HuH-7 (cell line): ENCODE measurements at places on chromosomes 4 and X.

- DNase-seq = no peak
Measured at GRCh38 chrX:70257423-70258288, 2.3 kb downstream of the P2RY4 start.

- DNase-seq = no peak
Measured at GRCh38 chr4:5259471-5259870, 208.2 kb downstream of the STK32B start.

DNA sequence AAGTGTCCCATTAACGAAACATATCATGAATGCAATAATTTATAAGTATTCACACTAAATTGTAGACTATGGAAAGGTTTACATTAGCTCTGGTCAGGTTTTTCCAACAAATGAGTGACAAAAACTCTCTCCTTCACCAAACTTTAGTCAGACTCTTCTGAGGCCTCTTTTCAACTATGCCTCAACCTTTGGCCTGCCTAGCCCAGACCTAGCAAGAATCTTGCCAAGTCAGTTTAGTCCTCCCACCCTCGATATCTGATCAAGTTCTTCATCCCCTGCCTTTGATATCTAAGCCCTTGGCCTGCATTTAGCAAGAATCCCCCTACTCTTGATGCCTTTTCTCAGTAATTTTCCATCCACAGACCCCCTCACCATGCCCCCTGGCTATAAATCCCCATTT is 37.9 kb downstream of the CCDC158 start:
- DNase-seq = no peak

DNA sequence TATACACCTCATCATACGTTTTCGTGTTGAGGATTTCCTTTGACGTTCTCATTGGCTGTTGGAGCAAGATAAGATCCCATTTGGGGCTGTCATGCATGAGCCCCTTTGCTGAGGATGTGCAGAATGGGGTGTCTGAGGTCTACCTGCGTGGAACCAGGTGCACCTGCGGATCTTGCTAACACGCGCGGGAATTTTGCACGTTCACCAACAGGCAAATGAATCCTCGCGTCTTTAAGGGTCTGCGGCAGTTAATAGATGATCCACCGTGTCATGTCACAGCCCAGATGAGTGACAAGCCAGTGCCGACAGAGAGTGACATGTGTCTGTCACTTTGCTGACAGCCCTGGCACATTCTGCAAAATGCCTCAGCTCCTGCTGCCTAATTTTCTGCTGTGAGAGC is 56.3 kb upstream of the SHOX start:
- no peak for DNase-seq

DNA sequence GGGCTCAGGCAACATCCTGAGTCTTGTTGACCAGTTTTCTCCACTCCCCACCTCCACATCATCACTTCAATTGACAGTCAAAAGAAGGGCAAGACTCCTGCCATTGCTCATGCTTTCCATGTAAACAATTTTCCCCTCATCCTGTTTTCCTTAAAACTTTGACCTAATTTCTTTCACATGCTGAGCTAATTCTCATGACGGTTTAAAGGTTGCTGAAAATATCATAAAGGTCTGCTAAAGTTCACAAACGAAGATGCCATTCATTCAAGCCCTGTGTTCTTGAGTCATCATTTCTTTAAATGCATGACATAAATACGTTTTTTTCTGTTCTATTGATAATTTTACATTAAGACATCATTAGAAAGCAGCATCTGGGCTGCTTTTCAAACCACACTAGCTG is 353.9 kb downstream of the NKX6-1 start:
- DNase-seq = no peak

DNA sequence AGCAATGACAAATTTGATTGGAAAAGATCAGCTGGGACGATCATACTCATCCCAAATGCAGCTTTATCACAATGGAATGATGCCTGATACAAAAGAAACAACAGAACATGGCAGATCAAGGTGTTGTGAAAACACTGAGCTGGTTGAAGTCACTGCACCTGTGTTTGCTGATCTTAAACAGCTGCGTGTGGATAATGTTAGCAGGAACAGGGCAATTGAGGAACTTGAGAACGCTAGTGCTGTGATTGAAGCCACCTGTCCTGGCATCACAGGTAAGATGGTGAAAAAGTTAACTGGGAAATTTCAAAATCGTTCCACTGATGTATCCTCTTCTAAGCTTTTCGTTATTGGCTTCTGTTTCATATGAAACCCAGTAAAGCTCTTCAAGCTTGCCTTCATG is 27.4 kb upstream of the SOD3 start:
- no peak for DNase-seq

- DNase-seq = no peak
Measured at GRCh38 chr4:164815711-164816110, 61.3 kb upstream of the APELA start.

GRCh38 chr4:172982151-172982590 is 186.4 kb upstream of the GALNT7 start:
- DNase-seq = no peak

- DNase-seq = no peak
Measured at GRCh38 chr4:15868111-15868510, 70.4 kb downstream of the FGFBP1 start.

GRCh38 chrX:55120761-55121358 is 32.0 kb downstream of the PAGE2 start:
- DNase-seq = no peak

DNA sequence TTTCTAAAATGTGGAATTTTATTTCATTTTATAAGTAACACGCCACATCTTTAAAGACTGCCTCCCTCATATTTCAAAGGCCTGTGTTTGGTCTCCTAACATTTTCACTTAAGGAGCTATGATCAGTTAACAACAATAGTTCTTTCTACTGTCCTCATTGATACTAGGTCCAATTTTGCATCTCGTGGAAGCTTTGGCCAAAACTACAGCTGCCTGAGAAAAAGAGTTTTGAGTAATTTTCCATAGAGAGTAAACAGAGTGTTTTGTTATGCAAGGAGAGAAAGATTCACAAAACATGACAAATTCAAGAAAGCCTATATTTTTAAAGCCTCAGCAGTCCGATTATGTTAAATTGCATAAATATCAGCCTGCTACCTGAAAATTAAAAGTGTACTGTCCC is 11.4 kb upstream of the PCDH18 start:
- DNase-seq = no peak

GRCh38 chrX:40449396-40449795 is 131.4 kb upstream of the ATP6AP2 start:
- DNase-seq = no peak

DNA sequence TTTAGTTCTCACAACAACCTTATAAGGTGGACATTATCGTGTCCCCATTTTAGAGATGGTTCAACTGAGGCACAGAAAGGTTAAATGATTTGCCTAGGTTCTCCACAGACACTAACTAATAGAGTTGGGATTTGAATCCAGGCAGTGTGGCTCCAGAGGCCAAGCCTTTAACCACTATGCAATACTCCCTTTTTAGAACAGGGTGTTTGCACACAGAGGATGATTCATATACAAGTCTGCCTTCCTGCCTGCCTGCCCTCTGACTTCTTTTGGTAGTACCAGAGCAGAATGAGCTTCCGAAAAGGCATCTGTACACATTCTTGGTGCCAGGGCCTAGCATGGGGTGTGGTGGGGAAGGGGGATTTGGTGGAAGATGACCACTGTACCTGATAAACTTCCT is 150.8 kb upstream of the ARHGEF9 start:
- no peak for DNase-seq

- DNase-seq = no peak
Measured at GRCh38 chr4:1403177-1403583, 3.1 kb downstream of the NKX1-1 start.

DNA sequence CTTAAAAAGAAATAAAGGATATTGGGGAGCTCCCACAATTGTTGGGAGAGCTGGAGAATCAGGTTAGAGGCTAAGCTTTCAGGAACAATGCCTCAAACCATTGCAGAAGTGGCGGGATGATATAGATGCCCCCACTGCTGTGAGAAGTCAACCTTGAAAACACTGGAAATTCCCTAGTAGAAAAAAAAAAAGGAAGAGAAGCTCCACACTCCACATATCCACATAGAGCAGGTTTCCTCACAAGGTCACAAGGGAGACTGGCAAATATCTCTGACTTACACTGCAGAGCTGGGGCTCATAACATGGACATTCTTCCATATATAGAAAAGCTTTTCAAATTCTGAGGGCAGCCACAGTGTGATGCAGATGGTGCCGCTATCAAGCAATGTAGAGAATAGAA is 22.7 kb upstream of the OGT start:
- no peak for DNase-seq

DNA sequence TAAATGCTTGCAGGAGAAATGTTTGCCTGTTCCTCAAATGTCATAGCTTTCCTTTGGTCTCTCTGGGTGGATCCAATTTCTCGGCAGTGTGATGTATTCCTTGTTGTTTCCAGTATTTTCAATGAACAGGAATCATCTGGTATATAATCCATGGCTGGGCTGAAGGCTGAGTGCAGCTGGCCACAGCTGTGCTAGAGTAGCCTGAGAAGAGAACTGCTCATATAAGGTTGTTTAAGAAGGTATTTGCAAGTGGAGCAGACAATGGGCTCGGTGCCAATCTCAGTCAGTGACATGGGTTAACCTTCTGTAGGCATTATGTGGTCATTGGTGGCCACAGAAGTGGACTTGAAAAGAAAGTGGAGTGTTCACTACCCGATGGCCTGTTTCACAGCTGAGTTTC is 390.3 kb downstream of the SPRY1 start:
- no peak for DNase-seq

DNA sequence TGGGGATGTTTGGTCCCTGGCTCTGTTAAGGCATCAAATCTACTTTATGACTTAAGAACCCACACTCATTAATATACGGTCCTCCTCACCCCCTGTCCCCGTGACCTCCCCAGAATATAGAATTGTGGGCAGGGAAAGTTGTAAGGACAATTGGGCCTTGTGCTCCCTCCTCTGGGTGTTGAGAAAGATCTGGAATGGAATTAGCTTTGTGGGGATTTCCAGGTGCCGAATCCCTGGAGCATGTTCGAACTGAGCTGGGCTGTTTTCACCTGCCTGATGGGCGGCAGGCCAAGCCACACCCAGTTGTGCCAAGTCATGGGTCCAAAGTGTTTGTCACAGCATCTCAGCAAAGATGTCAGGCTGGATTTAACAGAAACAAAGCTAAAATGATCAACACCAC is 349.3 kb upstream of the KLF3 start:
- no peak for DNase-seq

DNA sequence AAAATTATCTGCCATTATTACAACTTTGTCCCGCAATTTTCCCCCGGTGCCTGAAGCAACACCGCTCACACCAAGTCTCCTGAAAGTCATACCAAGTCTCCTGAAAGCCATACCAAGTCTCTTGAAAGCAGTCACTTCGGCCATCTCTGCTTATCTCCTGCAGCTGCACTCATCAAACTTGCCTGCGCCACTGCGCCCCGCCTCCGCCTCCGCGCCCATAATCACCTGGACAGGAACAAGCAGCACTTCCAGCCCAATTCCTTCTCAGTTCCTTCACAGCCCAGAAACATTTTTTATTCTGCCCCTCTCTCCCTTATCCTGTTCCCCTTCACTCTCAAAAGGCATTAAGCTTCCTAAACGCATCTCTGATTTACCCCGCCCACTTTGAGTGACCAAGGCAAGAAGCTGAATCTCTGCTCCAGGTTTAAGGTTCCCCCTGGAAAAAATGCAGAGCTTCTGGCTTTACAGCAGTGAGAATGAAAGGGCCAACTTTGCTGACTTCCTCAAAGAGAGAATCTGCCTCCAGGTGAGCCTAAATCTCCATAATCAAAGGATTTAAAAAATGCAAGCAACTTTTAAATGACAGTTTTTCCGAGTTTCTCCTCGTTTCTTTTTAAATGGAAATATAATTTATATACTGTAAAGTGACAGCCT is 7.7 kb downstream of the GPR50 start:
- DNase-seq = no peak

- DNase-seq = no peak
Measured at GRCh38 chrX:6386837-6387236, 148.1 kb downstream of the VCX3A start.

DNA sequence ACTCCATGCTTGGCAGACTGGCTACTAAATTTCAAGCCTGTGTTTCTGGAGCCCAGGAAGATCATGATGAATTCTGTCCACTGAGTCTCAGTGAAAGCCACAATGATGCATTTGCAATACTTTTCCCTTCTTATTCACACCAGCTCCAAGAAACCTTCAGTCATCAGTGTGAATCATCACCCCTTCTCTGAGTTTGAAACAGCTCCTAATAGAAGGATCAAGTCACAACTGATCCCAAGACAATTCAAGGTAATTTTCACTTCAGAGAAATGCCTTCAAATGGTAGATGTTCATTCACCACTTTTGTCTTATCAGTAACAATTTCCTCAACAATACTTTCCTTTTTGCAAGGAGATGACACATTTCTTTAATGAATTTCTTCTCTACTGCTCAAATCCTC is 257.4 kb downstream of the NLGN4X start:
- DNase-seq = no peak

DNA sequence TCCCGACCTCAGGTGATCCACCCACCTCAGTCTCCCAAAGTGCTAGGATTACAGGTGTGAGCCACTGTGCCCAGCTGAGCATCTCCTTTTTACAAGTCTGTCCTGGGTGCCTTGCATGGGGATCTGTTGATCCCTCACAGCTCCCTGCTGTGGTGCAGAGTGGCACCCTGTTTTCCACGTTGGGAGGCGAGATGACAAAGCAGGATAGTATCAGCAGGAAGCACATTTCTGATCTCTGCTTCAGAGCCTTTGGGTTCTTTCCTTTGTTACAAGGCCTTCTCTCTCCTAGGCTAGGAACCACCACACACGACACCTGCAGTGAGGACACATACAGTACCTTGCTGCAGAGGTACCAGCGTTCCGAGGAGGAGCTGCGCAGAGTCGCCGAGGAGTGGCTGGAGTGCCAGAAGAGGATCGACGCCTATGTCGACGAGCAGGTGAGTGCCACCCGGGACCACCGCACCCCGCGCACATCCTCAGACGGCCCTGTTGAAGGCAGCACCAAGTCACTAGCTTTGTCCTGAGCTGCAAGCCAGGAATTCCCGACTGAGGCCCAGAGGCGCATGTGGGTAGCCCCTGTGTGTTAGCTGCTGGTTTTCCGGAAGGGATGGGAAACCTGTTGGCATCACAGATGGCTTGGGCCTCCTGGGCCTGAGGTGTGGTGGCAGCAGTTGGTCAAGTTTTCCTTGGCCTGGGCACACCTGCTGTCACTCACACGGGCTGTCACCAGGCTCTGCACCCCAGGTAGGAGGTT is 109.6 kb downstream of the TNIP2 start:
- no peak for DNase-seq

GRCh38 chrX:119935215-119935874 is 8.2 kb downstream of the NKAP start:
- peak; percentile 48 for DNase-seq

- no peak for DNase-seq
Measured at GRCh38 chrX:130799393-130799792, 103.6 kb downstream of the ENOX2 start.

- DNase-seq = no peak
Measured at GRCh38 chr4:109434007-109434971, 674 bp downstream of the SEC24B start.

GRCh38 chr4:24573582-24573981 is 10.8 kb downstream of the DHX15 start:
- no peak for DNase-seq
